Stimulated activated CD4-positive, alpha-beta T cell treated with anti-CD3 and anti-CD28 coated beads, Interleukin-15, amount 100 ng/mL, for 1 hour (primary cell): ENCODE measurements at places on chromosomes 2 and 18.

DNA sequence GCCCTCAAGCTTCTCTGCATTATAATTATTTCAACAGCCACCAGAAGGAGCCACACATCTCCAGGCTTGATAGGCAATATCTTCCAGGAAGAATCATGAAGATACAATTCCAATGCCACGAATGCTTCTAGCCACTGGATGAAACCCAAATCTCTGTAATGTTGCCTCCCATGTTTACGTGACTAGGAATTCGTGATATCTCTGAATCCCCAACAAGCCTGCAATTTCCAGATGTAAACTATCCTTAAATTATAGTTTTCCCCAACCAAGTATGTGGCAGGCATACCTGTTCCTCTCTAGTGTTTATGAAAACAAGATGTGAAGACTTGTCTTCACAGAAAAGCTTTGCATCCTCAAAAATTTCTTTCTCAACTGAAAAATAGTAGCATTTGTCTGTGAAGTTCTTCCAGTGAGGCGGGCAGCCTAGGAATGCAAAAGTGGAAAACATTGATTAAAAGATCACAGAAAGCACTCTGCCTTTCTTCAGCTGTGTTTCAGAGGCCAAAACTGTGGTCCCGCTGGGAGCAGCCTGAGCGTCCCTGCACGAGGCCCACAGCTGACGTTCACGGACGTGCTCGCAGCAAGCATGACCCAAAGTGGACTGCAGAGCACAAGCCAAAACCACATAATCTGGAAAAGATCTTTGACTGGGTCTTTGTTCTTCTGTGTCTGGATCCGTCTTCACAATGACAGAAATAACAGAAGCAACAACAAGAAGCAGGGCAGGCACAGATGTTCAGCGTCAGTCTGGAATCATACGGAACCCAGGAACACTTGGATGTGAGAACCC lies 65.1 kb upstream of the THOC1 start:
- DNase-seq = no peak

- DNase-seq = no peak
Measured at GRCh38 chr18:9405130-9405529, 70.2 kb upstream of the RALBP1 start.

- no peak for DNase-seq
Measured at GRCh38 chr2:238162251-238162845, 3.6 kb downstream of the ERFE start.

DNA sequence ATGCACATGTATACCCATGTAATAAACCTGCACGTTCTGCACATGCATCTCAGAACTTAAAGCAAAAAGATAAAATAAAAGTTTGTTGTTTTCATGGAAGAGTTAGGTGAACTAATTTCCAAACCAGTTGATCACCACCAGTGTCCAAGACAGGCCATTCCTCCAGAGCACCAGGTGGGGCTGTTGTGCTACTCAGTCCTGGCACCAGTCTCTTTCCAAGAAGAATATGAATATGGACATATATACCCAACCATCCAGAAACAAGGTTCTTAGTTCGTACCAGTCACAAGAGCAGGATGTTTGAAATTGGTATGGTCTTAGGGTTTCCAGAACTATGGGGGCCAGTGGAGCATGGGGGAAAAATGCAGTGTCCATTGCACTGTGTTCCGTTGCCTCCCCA lies 17.2 kb upstream of the TNP1 start:
- DNase-seq = no peak

GRCh38 chr2:151765760-151766410 lies 31.6 kb upstream of the NEB start:
- no peak for DNase-seq

DNA sequence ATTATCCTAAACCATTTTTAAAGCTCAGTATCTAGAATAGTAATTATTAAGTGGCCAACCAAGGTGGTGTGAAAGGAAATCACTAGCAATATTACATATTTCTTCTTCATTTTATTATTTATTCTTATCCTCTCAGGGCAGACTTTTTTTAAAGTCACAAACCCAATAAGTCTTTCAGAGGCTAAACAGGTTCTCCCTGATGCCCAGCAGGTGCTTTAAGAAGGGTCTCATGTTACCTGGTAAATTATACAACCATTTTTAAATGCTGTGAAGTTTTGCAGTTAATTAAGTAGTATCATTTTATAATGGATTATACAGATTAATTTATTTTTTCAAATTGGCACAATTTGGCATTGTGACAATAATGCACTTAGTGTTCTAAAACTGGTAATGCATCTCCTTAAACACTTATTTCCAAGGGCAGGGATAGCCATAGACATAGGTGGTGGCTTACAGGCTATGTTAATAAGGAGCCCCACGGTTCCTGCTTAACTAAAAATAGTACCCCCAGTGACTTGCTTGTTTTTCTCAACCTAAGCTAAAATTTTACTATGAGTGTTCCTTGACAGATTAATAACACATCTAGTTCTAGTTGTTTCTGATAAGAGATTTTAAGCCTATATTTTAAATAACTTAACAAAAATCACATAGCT lies 67.0 kb downstream of the PMS1 start:
- no peak for DNase-seq

DNA sequence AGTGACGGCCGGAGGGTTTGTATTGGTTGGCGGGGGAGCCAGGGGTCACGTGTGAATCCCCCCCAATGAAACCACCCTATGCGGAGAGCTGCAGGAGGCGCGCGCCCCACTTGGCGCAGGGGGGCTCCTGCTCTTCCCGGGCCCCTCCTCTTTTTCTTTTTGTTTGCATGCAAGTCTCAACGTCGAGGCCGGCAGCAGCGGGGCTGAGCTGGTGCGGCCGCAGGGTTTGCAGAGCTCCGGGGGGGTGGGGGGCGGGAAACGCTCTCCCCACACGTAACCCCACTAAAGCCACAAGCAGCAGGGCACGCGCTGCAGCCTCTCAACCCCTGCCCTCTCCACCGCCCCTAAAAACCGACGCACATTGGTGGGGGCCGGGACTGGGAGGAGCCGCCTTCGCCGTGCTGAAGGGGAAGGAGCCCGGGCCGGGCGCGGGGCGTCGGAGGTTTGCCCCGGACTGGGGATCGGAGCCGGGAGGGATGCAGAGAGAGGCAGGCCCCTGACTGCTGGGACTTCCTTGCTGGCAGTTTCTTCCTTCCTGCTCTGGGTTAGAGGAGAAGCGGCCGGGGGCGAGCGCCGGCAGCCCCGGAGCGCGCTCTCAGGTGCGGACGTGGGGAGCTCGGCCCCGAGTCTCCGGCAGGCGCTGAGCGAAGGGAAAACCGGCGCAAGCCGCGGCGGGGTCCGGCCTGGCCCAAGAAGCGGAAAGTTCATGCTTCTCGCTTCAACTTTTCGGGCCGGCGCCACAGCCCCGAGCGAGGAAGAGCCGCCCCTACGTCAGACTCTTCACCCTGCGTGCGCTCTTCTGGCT lies 864 bp downstream of the LBH start:
- peak; percentile 51 for DNase-seq

- no peak for DNase-seq
Measured at GRCh38 chr2:219803294-219803693, 175.9 kb downstream of the SLC4A3 start.

DNA sequence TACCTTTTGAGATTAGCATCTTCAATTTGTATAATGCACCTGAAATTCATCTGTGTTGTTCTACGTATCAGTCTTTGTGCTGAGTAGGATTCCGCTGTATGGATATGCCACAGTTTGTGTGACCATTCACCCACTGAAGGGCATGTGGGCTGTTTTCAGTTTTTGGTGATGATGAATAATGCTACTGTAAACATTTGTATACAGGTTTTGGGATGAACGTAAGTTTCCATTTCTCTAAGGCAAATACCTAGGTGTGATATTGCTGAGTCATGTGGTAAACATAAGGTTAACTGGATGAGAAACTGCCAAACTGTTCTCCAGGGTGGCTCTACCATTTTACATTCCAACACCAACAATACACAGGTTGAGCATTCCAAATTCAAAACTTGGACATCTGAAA lies 35.1 kb downstream of the CABYR start:
- no peak for DNase-seq

- DNase-seq = no peak
Measured at GRCh38 chr2:12318427-12319057, 398.2 kb upstream of the TRIB2 start.
